ENCODE measurements at places on chromosomes 2 and 18.

DNA sequence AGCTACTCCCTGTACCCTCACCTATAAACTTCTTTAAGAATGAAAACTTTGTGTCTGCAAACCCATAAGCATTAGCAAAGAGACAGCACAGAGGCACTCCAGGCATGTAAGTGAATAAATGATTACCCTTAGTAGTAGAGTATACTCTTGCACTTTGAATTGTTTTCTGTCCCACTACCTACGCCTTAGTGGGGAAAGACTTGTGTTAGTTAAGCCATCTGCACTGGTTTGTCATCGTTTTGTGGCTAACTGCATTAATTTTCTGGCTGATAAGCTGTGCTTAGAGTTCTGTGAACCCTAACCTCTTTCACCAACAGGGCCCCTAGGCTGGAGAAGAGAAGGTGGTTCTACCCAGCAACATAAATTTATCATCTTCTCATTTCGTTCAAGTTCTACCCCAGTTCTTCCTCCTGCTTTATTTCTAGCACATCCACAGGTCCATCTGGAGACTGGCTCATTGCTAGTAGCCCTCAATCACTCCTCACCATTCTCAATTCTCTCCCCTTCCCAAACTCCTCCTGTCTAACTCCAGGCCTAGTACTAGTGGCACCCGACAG, 710 bp downstream of the LMAN2L start:
- no peak for DNase-seq

DNA sequence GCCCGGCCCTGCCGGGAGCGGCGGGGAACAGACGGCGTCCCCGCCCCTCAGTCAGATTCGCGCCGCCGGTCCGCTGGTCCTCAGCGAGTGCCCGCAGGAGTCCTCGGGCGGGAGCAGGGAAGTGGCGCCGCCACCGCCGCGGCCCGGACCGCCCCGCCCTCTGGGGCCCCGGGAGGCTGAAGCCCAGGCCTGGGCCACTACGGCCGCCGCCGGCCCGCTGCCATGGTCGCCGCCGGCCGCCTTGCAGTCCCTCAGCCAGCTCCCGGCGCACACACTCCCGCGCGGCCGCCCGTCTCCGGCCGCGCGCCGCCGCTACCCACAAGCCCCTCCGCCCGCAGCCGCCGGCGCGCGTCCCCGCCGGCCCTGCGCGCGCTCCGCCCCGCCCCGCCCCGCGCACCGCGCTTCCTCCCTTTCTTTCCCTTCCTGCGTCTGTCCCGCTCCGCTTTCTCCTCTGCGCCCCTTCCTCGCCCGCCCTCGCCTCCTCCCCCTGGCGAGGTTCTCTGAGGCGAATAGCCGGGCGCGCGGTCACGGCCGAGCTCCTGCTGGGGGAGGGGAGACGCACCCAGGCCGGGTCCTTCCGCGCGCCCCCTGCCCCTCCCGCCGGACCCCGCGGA, at the start of gene ROCK2:
TSS of gene ROCK2 (minus strand) at position 295 of the 614 bp plus-strand sequence. CDS start 500 bp downstream, outside the sequence.
- DNase-seq: peak; percentile 91

DNA sequence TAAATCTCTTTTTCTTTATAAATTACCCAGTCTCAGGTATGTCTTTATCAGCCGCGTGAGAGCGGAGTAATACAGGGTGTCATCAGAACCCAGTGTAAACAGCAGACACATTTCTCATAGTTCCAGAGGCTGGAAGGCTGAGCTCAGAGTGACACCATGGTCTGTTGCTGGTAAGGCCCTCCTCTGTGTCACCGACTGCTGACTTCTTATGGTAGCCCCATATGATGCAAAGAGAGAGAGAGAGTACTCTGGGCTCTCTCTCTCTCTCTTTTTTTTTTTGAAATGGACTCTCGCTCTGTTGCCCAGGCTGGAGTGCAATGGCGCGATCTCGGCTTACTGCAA, 60.0 kb downstream of the SNORC start:
- no peak for DNase-seq

GRCh38 chr2:234606896-234607295, 110.0 kb upstream of the ARL4C start:
- DNase-seq: no peak

DNA sequence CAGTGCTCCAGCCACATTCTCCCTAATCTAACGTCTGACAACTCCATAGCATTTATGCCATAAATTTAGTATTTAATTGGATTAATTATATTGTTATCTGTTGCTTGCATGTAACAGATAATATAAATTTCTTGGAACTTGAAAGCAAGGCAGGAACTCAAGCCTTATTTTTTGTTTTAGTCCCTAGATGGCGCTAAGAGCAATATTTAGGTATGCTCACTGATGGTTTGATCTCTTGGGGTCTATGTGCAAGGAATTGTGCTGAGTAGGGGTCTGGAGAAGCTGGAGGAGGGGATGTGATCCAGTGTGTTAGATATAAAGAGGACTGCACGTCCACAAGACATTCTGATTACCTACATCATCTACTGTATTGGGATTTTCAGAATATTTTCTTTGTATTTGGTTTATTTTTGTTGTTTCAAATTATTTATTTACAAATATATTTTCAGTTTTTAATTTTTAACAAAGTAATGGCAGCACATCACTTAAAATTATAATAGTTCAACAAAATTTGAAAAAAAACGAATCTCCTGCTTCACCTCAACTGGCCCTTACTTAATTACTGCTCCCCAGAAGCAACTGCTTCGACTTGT, 32.8 kb downstream of the KATNAL2 start:
- no peak for DNase-seq

- DNase-seq: no peak
Measured at GRCh38 chr2:235719146-235719942, 225.5 kb downstream of the AGAP1 start.

GRCh38 chr2:104901037-104901881, 47.3 kb downstream of the POU3F3 start:
- DNase-seq: no peak
